G401 (cell line): ENCODE measurements at places on chromosomes 7 and 10.

- no peak for DNase-seq
These were observed 115.2 kb upstream of the ADAM12 start for GRCh38 chr10:126503392-126504062.

GRCh38 chr10:88744002-88744401, 15.8 kb upstream of the LIPN start:
- no peak for DNase-seq

- no peak for DNase-seq
These were observed 4.1 kb downstream of the ARMC3 start for GRCh38 chr10:22931948-22932347.

DNA sequence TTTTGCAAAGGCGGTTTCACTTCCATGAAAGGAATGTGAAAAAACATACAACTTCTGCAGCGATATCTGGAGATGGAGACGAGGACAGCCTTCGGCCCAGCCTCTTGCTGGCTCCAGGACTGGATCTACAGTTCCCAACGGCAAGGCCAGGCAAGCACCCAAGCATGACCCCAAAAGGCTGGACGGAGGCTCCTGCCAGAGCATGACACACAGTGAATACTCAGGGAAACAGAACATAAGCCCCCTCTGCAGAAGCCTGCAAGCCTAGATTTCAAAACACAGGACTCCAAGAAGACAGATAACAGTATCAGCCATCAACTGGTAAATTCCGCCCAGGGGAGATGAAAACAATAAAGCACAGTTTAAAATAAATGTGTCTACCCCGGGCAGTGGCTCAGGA, 3.3 kb upstream of the LRRC27 start:
- no peak for DNase-seq
